ENCODE measurements at places on chromosomes 11 and 22.
A peak's percentile ranks its signal among the peaks of the same experiment; 100 is the strongest.

GRCh38 chr11:43631732-43632131 lies 48.8 kb upstream of the HSD17B12 start:
- DNase-seq: no peak

GRCh38 chr11:66032957-66033735 lies 6.9 kb upstream of the CATSPER1 start:
- no peak for DNase-seq

GRCh38 chr11:101574886-101575285 lies 8.9 kb downstream of the TRPC6 start:
- DNase-seq: no peak

- no peak for DNase-seq
Measured at GRCh38 chr11:126949066-126949891, 51.3 kb downstream of the KIRREL3 start.

- no peak for DNase-seq
Measured at GRCh38 chr11:95884376-95884775, 39.5 kb downstream of the MTMR2 start.

DNA sequence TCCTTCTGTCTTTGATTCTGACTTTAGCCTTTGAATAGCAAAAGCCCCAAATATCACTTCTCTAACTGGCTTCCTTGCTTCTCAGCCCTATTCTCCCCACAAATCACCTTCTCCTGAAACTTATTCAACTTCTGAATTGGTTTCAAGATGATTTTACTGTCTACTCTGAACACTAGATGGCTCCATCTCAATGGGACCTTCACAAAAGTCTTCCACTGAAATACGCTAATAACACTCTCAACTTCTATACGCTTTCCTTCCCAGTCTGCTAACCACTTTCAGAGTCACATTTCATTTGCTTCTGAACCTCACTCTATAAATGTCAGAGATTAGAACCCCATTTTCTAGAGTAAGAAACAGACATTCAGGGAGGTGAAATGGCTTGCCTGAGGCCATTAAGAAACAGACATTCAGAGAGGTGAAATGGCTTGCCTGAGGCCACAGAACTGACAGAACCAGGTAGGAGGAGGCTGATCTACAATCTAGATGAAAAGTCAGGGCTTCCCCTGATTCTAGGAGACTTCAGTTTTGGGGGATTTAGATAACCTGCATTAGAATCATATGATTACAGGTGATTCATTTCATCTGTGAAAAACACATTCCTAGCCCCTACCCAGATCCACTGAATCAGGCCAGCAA lies 20.6 kb downstream of the MORC2 start:
- no peak for DNase-seq

GRCh38 chr22:30247974-30248373 lies 1.4 kb upstream of the LIF start:
- no peak for DNase-seq

- DNase-seq: no peak
Measured at GRCh38 chr11:86228269-86229038, 16.1 kb upstream of the EED start.

DNA sequence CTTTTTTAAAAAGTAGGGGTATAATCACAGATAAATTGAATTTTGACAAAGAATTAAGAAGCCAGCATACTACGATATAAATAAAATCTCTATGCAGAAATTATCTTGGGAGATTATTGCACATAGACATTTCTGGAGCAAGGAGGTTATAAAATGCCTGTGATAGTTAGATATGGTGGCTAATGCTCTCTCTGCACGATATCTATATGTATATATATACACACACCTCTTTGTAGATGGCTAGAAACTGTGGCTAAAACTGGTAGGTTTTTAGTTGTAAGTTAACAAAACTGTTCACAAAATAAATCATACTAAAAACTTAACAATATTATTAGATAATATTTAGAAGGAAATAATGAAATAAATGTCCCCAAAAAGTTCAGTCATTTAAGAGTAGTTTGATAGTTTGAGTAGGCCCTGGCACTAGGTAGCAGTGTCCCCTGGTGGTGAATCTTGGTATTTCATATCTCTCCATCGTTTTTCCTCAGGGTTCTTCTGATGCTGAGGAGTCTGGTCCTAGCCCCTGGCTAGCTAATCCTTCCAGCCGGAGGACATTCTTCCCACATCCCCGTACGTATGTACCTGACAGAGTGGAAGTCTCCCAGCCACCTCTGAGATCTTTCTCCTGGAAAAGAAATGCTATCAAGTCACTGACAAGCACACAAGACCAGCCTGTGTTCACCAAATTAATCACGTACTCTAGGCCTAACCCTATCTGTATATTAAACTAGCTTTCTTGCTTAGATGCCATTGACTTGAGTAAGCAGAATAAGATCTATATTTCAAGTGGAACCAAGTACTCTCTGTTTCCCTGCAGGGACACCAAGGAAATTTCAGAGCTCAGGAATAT lies 32.2 kb downstream of the ART5 start:
- DNase-seq: no peak

GRCh38 chr11:20474176-20474881 lies 86.8 kb downstream of the PRMT3 start:
- DNase-seq: no peak

DNA sequence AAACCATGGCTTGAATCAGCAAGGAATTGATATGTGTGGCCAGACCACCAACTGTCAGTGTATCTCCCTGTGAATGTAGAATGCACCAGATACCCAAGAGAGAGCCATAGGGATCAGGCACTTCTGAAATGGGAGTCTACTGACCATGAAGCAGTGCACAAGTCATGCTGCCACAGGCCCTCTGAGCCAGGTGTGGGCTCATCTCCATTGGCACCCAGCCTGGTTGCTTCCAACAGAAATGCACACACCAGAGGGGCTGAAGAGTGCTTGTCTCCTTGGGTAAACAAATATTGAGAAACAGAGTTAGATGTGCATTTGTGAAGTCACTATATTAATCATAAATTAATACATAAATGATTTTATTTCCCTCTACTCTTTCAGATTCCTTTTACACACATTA lies 28.4 kb upstream of the PANX1 start:
- no peak for DNase-seq

- DNase-seq: no peak
Measured at GRCh38 chr22:25942856-25943411, 200.9 kb downstream of the MYO18B start.

DNA sequence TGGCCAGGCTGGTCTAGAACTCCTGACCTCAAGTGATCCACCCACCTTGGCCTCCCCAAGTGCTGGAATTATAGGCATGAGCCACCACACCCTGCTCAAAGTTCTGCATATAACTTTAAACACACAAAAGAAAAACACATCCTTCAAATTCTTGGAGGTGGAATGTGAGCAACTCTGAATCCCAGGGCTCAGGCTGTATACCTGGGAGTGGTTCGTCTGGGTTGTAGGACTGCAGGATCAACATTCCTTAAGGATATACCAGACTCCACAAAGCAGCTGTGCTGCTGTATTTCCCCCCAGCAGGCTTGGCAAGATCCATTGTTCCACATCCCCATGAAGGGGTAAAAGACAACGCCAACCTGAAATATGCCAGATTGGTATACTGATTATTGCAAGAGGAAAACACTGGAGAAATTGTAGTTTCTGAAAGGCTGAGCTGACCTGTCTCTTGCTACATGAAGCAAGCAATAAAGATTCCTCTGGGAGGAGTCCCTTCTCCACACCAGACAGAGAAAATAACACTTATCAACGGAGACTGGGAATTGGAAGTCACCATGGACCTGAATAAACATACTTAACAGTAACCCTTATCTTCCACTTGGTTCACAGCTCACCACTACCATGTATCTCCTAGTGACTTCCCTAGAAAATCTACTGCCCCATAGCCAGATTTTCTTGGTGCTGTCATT lies 12.2 kb upstream of the RPS3 start:
- DNase-seq: no peak

- no peak for DNase-seq
Measured at GRCh38 chr11:35118906-35119305, 20.1 kb upstream of the CD44 start.

- DNase-seq: no peak
Measured at GRCh38 chr11:81005595-81005994, 1564.8 kb upstream of the TENM4 start.

- no peak for DNase-seq
Measured at GRCh38 chr11:14773755-14774154, 118.3 kb downstream of the CYP2R1 start.

DNA sequence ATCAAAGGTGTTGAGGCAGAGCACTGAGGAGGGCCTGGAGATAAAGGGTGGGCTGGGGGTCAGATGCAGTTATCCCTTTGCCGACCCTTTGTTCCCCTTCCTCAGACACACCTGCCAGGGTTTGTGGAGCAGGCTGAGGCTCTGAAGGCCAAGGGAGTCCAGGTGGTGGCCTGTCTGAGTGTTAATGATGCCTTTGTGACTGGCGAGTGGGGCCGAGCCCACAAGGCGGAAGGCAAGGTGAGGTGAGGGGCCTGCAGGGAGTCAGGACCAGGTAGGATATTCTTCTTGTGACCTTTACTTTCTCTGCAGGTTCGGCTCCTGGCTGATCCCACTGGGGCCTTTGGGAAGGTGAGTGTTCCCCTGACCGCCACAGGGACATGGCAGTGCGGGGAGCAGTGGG lies 2.6 kb downstream of the PRDX5 start:
- DNase-seq: no peak

DNA sequence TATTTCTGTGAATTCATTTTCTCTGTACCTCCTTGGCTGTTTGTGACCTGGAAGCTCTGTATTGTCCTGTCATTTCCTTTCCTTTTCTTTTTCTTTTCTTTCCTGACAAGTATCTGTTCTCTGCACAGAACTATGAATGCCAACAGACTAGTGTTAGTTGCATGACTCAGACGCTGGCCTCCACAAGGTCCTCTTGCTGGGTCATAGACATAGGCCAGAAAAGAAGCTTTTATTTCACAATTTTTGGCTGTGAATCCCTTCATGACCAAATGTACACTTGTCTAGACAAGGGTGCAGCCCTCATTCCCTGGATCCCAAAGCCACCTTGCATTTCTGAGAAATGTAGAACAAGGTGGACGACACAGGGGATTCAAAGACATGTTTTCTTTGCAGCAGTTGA lies 104.1 kb upstream of the MTNR1B start:
- DNase-seq: no peak

DNA sequence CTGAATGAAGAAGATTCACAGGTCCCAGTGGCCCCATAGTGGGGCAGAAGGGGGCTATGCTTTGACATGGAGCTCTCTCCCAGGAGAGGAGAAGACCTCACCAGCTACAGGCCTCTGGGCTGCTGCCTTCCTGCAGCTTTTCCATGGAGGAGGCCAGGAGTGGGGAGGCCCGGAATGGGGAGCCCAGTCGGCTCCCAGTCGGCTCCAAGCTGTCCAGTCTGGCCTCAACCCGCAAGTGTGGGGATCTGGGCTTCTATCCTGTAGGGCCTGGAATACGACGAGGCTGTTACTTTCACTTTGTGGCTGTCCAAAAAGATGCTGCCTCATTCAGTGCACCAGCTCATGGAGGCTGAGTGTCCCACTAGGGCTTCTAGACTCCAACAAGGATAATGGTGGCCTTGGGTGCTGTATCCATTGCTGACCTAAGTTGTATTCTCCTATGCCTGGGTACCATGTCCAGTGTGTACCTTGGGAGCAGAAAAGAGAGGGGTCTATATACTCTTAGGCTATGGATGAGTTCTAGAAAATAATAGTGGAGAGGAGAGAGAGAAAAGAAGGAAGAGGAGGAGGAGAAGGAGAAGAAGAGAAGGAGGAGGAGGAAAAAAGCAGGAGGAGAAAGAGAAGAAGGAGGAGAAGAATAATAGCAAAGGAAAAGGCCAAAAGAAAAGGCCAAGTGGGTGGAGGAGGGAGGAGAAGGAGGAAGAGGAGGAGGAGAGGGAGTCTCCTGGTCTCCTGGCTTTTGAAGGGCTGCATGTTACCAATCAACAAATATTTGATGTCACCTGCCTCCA lies 1.1 kb downstream of the MYO18B start:
- DNase-seq: no peak

GRCh38 chr11:47983464-47984397 lies 3.4 kb downstream of the PTPRJ start:
- DNase-seq: no peak

- peak; percentile 31 for DNase-seq
Measured at GRCh38 chr22:35400501-35400790, 506 bp downstream of the MCM5 start.

DNA sequence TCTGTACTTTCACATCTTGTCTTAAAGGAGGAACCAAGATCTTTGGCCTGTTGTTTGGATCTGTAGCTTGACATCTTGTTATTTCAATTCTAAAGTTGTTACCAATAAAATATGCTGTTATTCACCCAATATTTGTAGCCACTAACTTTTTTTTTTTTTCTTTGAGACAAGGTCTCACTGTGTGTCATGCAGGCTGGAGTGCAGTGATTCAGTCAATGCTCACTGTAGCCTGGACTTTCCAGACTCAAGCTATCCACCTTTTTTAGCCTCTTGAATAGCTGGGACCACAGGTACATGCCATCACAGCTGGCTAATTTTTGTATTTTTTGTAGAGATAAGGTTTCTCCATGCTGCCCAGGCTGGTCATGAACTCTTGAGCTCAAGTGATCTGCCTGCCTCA lies 769.4 kb downstream of the DLG2 start:
- no peak for DNase-seq

- DNase-seq: no peak
Measured at GRCh38 chr11:86459682-86460460, 85.2 kb downstream of the CCDC81 start.

GRCh38 chr22:33404723-33405122 lies 346.5 kb upstream of the SYN3 start:
- no peak for DNase-seq

DNA sequence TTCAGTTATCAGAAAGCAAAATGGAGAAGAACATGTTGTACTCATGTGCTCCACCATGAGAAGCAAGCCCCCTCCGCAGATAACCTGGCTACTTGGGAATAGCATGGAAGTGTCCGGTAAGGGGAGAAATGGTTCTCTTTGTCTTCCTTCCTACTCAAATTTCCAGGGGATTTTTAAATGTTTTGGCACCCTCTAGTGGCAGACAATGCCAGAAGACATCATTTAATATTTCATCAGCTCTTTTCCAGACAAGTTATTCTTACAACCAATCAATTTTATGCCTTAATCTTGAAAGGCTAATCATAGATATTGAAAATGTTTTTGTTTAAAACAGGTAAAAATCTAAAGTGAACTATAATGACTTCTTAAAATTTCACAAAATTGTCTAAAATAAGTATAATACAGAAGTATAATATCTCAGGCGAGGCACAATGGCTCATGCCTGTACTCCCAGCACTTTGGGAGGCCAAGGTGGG lies 15.7 kb downstream of the CRTAM start:
- no peak for DNase-seq
